ENCODE measurements at places on chromosomes 3 and 15.

DNA sequence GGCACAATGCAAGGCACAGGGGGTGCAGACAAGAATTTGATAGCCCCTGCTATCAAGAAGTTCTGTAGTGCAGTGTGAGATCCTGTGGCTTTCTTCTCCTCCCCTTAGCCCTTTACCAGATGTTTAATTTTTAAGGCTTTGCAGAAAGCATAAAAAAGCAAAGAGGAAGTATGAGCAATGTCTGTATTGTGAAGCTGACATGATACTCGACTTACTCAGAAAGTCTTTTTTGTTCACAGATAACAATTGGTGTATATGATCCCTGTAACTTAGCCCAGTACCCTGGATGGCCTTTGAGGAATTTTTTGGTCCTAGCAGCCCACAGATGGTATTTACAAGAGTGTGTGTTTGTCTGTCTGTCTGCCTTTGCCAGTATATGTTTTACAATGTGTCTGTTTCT lies 58.9 kb downstream of the ATG7 start:
- DNase-seq, result no peak

- no peak for DNase-seq
These were observed 40.8 kb upstream of the EIF5A2 start for GRCh38 chr3:170949211-170949610.

DNA sequence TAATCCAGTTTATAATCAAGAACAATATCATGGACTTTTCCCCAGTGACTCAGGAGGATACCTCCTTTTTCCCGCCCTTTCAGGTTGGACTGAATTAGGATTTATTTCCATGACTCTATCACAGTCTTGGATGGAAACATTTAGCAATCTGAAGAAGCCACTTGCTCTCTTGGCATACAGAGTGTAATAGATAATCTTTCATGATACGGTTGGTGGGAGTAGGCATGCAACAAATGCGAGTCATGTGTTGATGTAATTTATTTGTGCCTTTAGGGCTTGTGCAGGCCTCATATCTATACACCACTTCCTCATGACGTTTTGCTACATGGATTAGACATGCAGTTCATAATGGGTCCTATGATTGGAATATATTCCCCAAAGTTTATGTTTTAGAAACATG lies 54.2 kb upstream of the MCTP2 start:
- no peak for DNase-seq

DNA sequence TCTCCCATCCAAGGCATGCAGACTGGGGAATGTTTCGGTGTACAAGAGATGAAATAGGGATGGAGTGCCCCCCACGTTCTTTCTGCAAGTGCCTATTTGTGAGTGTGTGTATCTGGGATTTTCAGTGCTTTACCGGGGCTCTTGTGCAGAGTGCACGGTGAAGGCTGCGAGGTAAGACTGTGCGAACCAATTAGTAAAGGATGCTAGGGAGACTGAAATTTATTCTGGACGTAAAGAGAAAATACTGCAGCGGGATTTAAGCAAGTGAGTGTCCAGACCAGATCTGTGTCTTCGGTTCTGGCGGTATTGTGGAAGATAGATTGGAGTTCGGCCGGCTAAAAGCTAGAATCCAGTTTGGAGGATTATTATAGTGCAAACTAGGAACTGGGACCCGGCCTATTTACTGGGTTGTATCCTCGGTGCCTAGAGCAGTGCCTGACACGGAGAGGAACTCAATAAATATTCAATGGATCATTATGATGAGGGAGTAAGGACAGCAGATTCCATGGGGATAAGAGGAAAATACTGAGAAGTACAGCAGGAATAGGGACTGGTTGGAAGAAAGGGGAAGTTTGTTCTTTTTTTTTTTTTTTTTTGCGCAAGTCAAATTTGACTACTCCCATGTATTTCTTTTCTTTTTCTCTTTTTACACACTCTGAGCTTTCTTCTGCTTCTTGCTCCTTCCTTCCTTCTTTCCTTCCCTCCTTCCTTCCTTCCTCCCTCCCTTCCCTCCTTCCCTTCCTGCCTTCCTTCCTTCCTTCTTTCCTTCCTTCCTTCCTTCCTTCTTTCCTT lies 580 bp upstream of the MAGEF1 start:
- DNase-seq, result no peak

DNA sequence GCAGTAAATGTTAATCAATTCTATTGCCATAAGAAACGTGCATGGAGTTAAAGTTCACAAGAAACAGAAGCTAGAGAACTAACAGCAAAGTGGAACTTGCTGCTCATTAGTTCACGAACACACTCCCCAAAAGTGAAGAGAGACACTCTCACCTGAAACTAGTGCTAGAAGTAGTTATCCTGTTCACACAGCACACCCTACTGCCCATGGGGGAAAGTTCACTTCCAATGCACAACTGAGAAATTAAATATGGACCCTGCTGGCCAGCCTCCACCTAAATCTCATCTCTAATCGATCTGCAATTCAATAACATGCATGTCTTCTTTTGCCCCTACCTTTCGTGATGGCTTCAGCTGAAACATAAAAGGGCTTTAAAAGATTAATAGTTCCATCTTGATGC lies 39.4 kb upstream of the FRMD4B start:
- no peak for DNase-seq

DNA sequence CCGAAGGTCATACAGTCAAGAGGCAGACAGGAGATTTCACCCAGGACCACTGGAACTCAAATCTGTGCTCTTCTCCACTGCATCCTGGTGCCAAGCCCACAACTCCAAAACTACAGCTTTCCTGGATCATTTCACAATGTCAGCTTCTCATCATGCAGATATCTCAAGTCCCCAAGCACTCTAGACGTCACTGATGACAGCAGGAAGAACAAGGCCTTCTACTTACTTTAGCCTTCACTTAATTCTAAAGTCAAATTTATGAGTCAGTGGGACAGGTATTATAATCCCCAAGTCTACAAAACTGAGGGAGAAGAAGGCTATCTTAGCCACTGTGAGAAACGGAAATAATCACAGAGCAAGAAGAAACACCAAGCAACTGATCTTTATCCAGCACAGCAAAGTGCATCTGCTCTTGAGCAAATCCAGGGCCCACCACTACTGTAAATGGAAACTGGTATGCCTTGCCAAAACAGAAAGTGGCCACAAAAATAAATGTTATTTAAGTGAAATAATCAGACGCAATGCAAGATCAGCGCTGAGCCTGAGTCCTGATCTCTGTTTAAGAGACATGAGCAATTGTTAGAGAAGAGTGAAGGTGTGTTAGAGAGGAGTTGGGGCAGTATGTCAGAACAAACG lies 928 bp downstream of the RAD18 start:
- DNase-seq, result no peak

DNA sequence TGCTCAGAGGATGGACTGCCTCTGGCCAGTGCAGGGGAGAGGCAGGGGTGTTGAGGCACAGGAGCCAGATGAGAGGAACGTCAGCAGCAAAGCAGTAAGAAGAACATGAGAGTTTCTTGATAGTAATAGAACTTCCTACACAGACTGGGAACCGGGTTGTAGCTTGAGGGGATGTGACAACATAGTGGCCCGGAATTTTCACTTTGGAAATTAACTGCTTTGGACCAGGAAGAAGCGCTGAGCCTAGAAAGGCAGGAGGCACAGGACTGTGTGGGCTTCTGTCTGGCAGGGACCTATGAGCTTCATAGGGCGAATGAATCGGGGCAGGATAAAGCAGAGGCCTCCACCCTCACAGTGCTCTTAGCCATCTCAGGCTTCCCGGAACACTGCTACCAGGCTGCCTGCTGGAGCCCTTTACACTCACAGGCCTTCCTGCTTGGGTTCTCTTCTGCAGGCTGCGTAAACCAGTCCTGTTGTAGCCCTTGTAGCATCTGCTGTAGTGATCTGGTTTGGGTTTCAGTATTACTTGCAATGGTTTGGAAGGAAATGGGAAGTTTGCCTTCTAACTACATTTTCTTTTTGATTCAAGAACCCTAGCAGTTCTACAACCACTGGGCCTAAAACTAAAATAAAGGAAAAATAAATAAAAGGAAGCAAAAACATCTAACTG lies 3.3 kb upstream of the ADPGK start:
- no peak for DNase-seq

Data from adrenal gland (tissue), 19 donors.